ENCODE measurements at places on chromosomes 5 and 9. TPM values are rescaled to one million over a fixed set of nuclear protein-coding genes. Genes with fewer than 3 reads are reported as not detected.

- DNase-seq, result peak; percentile 22
These were observed 4.1 kb downstream of the SAXO1 start for GRCh38 chr9:19028835-19029451.

GRCh38 chr5:95591490-95591901, 28.4 kb upstream of the GPR150 start:
- no peak for DNase-seq

DNA sequence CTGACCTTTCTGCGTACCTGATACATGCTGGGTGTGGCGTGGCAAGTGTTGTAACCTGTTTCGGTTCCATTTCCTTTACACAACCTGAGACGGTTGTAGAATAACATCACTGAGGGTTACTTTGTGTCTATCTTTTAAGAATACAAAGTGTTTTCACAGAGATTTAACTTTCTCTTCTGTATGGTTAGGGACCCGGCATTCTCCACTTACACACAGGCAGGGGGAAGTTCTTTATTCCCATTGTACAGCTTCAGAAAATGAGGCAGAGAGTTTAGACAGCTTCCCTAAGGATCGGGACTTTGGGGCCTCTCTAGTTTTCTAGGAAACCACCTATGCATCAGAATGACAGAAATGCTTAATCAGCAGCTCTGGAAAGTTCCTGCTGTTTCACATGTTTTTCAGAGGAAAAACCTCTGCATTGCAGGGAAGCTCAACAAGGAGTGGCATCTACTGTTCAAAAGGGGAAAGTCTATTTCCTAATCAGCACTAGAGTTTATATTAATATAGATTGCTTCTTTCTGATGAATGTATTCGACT, 41.3 kb downstream of the CAST start:
- DNase-seq, result no peak

GRCh38 chr9:130172858-130173665, 858 bp downstream of the NCS1 start:
- no peak for DNase-seq

DNA sequence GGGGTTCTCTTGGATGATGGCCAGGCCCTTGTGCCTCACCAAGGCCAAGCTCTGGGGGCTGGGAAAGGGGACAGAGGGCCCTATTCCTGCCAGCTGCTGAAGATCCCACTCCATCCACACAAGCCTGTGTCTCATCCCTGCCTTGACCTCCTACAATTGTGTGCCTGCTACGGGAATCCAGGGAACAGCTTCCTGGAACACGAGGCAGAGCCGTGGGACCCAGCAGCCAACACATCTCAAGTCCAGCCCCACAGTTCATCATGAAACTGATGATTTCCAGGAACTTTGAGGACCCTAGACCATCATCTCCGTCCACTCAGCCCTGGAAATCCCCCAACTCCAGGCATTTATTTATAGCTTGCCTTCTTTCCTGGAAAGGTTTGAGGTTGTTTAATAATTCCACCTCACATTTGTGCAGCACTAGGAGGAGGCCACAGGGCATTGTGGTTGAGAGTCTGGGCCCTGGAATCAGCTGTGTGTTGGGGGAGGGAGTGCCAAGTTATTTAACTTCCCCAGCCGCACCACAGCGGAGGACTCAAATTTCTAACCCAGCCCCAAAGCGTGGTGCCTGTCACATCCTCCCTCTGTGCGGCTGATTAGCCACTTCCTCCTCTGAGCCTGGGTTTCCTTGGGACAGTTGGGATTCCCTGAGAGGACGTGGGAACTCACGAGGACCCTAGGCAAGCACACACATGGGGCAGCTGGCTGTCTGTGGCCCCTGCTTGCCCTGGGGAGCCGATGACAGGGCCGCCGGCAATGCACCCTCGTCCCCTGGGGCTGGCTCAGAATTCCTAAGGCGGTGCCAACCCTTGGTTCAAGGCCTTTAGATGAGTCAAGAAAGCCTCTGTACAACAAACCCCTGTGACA, 58.2 kb upstream of the GGTA1 start:
- DNase-seq, result no peak

GRCh38 chr9:38306899-38307298, 85.6 kb upstream of the ALDH1B1 start:
- no peak for DNase-seq

Gene FBP1
- 8.2 TPM for polyA plus RNA-seq

Gene RNF183
- polyA plus RNA-seq, result not detected

Gene ZNF618
- 0.79 TPM for polyA plus RNA-seq

Gene SLC35A4
- 105 TPM for polyA plus RNA-seq

Gene ADAMTS2
- 0.07 TPM for polyA plus RNA-seq

Gene SLC34A1
- polyA plus RNA-seq, result not detected
